ENCODE measurements at places on chromosomes 5 and 9. TPM values are rescaled to one million over a fixed set of nuclear protein-coding genes. Genes with fewer than 3 reads are reported as not detected.

LCN6 gene
- total RNA-seq, result not detected

PLAC8L1 gene
- total RNA-seq, result not detected

IL4 gene
- total RNA-seq, result 1.8 TPM

ZFP62 gene
- total RNA-seq, result 42.7 TPM

SPDL1 gene
- 35.0 TPM for total RNA-seq

LMX1B gene
- total RNA-seq, result not detected

GRCh38 chr9:88978034-88978433 lies 13.2 kb upstream of the S1PR3 start:
- no peak for DNase-seq

DNA sequence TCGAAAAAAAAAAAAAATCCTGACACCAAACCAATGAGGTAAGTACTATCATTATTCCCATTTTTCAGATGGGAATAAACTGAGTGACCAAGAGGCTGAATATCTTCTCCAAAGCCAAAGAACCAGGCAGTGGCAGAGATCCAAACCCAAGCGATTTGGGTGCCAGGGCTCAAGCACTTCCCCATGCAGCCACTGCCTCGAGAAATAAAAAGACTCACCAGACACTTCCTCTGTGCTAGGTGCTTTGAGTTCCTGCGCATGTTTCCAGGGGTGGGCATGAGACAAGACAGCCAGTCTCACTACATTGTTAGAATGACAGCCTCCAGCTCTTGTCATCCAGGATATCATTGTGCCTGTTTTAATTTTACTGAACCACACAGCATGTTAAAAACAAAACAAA lies 2.3 kb upstream of the RPL26L1 start:
- DNase-seq, result no peak

- DNase-seq, result no peak
Observed at GRCh38 chr5:177100714-177101121, 14.0 kb downstream of the FGFR4 start.

DNA sequence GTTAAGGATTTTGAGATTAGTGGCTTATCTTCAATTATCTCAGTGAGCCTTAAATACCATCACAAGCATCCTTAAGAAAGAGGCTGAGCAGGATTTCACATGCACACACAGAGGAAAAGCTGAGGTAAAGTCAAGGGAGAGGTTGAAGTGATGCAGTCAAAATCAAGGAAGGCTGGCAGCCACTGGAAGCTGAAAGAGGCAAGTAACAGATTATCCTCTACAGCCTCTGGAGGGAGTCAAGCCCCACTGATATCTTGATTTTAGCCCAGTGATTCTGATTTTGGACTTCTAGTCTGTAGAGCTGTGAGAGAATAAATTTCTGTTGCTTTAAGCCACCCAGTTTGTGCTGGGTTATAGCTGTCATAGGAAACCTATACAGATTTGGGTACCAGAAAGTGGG lies 80.1 kb downstream of the ANKRD31 start:
- DNase-seq, result no peak

GRCh38 chr5:78341440-78341839 lies 19.0 kb upstream of the SCAMP1 start:
- DNase-seq, result no peak

DNA sequence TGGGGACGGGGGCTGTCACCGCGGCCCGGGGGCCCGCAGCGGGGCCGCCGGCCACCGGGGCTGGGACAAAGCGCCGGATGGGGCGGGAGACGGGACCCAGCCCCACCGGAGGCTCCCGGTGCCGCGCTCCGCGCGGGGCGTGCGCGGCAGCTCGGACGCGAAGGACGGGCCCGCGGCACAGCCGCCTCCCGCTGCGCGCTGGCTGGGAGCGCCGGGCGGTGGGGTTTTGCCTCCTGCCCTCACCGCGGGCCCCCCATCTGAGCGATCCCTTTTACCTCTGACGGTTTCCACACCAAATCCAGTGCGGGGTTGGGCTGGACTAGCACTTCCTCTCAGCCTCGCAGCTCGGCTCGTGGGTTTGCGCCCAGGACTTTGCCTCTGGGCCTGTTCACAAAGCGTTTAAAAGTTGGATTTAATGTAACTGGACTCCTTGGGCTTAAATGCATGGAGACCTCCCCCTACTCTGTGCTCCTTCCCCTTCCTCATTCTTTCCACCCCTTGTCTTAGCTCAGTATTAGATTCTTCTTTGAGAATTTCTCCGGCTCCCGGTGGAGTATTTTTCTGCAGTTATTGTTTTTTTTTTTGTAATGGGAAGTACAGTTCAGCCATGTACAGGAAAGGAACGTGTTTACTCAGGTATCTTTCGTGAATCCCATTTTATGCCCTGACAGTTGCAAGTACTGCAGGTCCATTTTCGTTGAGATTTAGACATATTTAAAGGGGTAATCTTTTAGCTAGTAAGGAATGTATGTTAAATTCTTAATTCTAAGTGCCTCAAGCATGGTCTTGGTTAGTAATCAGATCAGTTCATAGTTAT lies 691 bp downstream of the FCHO2 start:
- DNase-seq, result peak; percentile 63

DNA sequence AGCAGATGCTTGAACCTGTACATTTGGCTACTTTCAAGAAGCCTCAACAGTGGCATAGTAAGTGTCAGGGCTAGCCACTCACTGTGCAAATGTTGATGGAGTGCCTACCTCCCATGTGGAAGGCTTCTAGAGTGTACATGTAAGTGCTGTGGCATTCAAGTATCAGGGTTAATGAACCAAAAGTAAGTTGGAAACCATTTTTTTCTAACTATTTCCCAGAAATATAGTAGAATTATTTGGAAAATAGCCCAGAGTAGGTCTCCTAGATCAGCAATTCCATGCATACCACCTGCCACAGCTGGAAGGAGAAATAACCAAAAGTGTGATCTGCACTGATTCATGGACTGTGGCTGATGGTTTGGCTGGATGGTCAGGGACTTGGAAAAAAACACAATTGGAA lies 53.3 kb downstream of the FOXD1 start:
- DNase-seq, result no peak

GRCh38 chr5:109455598-109456096 lies 45.9 kb upstream of the PJA2 start:
- no peak for DNase-seq

DNA sequence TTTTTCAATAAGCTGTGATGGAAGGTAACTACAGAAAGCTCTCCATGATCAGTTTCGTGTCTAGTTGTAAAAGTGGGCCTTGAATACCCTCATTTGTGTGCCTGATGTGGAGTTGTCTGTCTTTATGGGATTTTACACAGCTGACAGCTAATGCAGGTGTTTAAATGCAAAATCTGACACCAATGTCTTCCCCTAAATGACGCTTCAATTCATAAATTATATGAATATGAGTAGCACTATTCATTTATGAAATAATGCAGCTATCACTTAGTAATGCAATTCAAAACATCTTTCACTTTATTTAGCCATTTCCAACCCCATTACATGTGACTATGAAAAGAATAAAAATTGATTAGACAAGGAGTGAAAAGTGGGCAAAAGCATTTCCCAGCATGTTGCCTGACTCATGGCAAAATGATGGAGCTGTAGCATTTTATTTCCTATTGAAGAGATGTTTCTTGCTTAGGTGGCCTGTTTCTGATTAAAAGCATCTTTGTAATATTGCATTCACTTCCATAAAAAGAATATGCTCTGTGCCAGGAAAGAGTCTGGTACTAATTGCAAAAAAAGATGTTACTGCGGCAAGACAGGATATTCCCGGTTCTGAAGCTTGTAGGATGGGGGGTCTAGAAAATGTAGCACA lies 116.7 kb upstream of the HAPLN1 start:
- DNase-seq, result no peak

- DNase-seq, result no peak
Observed at GRCh38 chr9:132214027-132214622, 52.3 kb downstream of the NTNG2 start.

GRCh38 chr5:140109018-140109758 lies 4.7 kb upstream of the PURA start:
- no peak for DNase-seq

DNA sequence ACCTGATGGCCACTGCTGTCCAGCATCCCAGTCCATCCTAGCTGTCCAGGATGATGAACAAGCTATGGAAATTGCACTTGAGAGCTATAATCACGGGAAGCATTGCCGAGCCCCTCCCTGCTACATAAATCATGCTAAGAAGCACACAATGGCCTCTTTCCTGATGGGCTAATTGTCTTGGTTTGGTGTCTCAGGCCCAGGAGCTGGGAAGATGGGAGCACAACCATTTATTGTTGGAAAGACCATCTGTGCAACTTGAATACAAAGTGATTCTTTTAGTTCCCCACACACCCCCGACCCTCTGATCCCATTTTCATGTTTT lies 80.4 kb downstream of the RGS3 start:
- no peak for DNase-seq
